Esophagus squamous epithelium (tissue), 5 donors: ENCODE measurements at places on chromosomes 1 and 21.

GRCh38 chr1:52914463-52914862, 7.1 kb downstream of the ECHDC2 start:
- DNase-seq, result no peak

- no peak for DNase-seq
These were observed 32.6 kb downstream of the OPTC start for GRCh38 chr1:203526572-203526971.

- no peak for DNase-seq
These were observed 185.0 kb downstream of the MATN1 start for GRCh38 chr1:30538226-30538992.

DNA sequence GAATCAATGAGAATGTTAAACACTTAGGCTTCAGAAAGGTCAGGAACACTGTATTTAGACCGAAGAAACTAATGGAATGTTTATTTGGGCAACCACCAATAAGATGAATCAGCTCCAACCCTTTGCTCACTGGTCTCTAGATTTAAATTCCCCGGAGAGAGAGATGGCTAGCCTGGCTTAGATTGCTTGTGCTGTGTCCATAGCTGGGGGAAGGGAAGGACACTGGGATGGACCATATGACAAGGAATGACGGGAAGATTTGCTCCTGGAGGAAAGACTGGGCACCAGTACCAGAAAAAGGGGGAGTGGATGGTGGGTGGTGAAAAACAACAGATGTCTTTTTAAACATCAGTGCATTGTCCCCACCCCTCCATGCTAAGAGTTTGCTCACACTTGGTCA, 426.6 kb downstream of the DUSP10 start:
- DNase-seq, result no peak

GRCh38 chr1:119778886-119779560, 10.3 kb upstream of the HMGCS2 start:
- no peak for DNase-seq

GRCh38 chr1:10160173-10160572, 50.2 kb upstream of the KIF1B start:
- DNase-seq, result no peak

DNA sequence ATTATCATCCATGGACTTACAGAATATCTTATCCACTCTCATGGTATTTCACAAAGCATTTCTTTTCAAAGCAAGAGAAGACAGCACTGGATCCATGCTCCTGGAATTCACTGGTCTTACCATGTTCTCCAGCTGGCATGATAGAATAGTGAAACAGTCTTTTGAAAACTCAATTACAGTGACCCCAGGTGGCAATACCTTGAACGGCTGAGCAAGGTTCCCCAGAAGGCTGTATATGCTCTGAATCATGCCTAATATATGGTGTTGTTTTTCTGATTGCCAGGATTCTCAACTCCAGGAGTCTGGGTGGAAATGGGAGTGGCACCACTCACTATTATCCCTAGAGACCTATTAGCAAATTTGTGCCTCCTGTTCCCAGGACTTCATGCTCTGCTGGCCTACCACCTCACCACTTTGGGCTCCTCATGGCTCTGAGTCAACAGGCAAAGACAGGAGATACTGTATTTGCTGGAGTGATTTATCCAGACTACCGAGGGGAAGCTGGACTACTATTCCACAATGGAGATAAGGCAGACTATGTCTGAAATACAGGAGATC, 87.6 kb downstream of the CATSPERE start:
- no peak for DNase-seq
